ENCODE measurements at places on chromosomes 7 and 10. TPM values are rescaled to one million over a fixed set of nuclear protein-coding genes. Genes with fewer than 3 reads are reported as not detected.

VGF gene
- total RNA-seq = not detected

SERPINE1 gene
- 1.2 TPM for total RNA-seq

RAPGEF5 gene
- total RNA-seq = 0.92 TPM

SFRP5 gene
- 0.60 TPM for total RNA-seq

PTPRZ1 gene
- total RNA-seq = not detected

IL2RA gene
- total RNA-seq = 868 TPM

HOXA6 gene
- total RNA-seq = not detected

HOXA5 gene
- not detected for total RNA-seq

POP7 gene
- 48.1 TPM for total RNA-seq

BNIP3 gene
- 216 TPM for total RNA-seq

GRID1 gene
- total RNA-seq = not detected

ABCB4 gene
- not detected for total RNA-seq

SDK1 gene
- 0.78 TPM for total RNA-seq

RBP4 gene
- not detected for total RNA-seq

UNC5B gene
- total RNA-seq = 0.07 TPM

All from activated CD8-positive, alpha-beta T cell treated with anti-CD3 and anti-CD28 coated beads for 36 hours (primary cell).